ENCODE measurements at places on chromosomes 5 and 9.

DNA sequence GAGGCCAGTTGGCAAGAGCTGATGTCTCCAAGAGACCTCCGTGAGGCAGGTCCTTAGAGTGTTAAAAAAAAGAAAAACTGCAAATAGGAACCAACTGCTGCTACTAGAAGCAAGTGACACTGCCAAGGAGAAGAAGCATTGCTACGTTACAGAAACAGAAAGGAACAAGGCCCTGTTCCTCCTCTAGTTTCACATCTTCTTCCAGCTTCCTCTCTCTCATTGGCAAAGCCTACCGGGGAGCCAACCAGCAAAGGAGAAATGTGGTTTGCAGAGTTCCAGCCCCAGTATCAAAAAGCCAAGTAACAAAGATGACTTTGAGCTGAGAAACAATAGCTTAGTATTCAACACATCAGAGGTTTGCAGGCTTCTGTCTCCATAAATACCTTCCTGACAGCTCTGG lies 145.9 kb downstream of the PRELID2 start:
- no peak for DNase-seq

GRCh38 chr5:147557876-147558745 lies 48.2 kb upstream of the DPYSL3 start:
- no peak for DNase-seq

GRCh38 chr9:120514405-120514804 lies 65.6 kb downstream of the CDK5RAP2 start:
- no peak for DNase-seq

GRCh38 chr9:131960851-131961495 lies 118.7 kb downstream of the MED27 start:
- no peak for DNase-seq

- DNase-seq, result no peak
Measured at GRCh38 chr9:8207596-8207995, 408.0 kb upstream of the DMAC1 start.

DNA sequence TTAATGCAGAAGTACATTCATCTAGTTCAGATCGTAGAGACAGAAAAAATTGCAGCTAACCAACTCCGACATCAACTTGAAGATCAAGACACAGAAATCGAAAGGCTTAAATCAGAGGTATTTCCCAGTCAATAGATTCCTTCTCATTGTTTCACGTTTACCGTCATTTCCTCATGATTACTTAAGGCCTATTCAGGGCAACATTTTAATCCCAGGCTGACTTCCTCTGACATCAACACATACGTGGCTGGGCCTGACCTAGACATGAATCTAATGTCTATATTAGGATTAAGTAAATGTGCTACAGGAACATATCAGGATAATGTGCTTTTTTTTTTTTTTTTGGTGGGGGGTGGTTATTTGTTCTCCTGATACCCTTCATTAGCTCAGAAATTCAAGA lies 107.9 kb downstream of the RASGRF2 start:
- DNase-seq, result no peak

- DNase-seq, result no peak
Measured at GRCh38 chr9:113973963-113974413, 97.9 kb downstream of the ZNF618 start.

DNA sequence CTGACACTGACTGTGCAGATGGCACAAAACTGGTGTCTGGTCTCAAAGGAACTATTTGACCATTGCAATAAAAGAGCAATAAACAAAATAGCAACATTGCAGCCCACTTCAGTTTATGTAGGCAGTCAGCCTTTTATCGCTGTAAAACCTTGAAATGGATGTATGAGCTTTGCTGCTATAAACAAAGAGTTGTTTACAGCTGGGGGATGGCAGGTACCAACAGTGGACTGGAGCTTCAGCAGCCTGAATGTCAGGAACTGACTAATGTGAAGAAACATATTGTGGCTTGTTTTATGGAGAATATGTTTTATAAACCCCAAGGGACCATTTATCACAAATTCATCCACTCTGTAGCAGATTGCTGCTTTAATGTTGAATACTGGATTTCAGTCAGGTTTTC lies 78.0 kb downstream of the PTPRD start:
- no peak for DNase-seq

DNA sequence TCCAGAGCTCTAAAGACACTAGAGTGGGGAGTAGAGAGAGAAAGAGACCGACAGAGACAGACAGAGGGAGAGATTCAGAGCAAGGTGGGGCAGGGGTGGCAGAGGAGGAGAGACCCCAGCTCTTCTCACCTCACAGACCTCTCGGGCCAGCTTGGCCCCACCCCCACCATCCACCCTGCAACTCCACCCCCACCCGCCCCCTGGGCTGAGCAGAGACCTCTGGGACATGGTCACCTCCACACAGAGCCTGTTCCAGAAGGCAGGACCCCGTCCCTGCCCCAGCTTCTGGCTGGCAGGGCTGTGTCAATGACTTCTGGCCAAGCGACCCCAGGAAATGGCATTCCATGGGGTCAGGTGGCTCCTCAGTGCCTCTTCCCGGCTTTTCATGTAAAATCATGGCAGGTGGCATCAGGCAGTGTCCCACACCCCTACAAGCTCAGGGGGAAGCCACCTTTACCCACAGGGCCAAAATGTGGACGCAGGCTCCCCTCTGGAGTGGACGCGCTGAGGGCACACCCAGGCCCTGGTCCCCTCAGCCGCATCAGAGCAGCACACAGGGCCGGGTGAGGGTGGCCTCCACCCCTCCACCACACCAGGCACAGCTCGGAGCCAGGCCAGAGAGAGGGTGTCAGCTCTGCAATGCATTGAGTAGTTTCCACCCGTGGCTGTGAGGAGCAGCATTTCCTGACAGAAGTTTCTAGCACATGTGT lies 131.2 kb upstream of the LPCAT1 start:
- no peak for DNase-seq

- DNase-seq, result no peak
Measured at GRCh38 chr9:33728613-33729012, 66.7 kb upstream of the PRSS3 start.

GRCh38 chr5:34501840-34502239 lies 154.3 kb upstream of the RAI14 start:
- no peak for DNase-seq

DNA sequence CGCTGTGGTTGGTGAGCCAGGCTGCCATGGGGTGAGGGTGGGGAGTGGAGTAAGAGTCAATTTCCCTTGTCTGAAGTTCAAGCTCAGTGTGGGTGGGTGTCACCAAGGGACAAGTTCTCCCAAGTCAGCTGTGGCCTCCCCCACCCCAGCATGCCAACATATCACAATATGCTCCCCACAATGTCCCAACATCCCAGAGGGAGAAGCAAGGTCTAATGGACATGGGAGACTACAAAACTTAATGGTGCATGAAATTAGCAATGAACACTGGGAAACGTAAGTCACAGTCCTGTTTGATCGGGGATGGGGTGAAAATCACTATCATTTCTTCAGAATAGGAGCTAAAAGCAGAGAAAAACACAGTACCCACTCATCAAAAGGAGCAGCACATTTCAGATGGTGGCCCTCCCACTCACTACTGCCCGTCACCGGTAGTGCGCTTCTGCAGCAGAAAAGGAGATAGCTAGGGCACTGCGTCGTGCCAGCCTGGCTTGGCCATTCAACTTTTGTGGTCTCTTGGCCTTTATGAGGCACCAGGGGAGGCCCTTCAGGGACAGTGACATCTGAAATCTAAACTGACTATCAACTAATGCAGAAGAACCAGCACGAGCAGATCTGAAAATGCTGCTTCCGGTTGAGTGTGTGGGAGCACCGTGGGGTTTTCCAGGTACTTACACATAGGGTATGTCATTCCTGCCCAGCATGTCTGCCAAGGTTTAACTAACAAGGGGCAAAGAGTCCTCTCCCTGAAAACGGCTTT lies 20.5 kb upstream of the NDFIP1 start:
- DNase-seq, result no peak

DNA sequence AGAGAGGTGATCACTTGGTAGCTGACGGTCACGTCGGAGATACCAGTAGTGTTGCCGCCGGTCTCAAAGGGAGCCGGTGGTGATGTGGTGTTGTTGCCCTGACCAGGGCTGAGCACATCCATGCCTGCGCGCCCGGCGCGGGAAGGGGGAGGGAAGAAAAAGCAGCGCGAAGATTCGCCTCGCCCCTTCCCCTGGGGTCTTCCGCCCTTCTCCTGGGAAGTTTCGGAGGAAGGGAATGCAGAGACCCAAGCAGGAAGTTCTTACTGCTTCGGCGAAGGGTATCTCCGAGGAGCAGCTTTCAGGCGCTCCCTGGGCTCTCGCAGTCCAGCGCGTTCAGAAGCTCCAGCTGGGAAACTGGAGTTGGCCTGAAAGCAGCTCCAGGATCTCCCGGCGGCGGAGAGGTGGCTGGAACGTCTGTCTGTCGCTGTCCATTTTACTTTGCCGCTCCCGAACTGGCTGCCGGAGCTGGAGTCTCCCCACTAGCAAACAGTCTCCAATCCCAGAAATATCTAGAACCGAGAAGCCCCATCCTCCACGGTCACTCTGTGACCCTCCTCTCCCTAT lies 565 bp downstream of the HTR1A start:
- DNase-seq, result no peak

DNA sequence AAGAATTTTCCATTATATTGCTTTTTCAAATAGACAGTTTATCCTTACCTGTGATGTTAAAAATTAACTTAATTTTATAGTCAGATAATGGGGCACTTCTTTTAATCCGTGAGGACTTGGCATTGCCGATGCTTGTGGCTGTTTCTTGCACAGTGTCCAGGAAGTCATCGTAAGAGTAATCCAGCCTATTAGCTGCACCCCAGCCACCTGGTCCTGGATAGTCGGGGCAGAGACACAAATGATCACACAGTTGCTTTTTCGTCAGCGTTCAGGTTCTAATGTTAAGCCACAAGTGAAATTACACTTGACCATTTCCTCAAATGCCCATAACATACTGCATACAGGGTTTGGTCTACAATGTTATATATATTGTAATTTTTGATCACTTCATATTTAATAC lies 107.4 kb downstream of the SVEP1 start:
- DNase-seq, result no peak

GRCh38 chr9:34454571-34455065 lies 3.8 kb downstream of the FAM219A start:
- no peak for DNase-seq

GRCh38 chr5:51159164-51159563 lies 224.1 kb upstream of the ISL1 start:
- no peak for DNase-seq
